NB4 (cell line): ENCODE measurements at places on chromosomes 7 and 10.

GRCh38 chr10:95341716-95342130 is 50.9 kb upstream of the PDLIM1 start:
- no peak for DNase-seq

DNA sequence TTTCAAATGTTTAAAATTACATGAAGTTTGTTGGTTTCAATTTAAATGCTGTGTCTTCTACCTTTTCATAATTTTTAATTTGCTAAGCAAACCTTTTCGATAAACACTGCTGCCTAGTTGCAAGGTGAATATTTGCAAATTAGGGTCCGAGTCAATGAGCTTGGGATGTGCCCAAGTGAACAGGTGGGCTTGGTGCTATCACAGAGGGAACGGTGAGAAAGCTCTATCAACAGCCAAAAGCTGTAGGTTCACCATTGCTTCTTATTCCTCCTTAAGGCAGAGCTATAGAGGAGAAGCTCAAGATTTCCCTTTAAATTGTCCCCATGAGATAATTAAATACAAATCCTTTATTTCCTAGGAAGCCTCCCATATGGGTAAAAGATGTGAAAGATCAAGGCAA is 245.3 kb upstream of the CELF2 start:
- DNase-seq, result no peak

- no peak for DNase-seq
Measured at GRCh38 chr10:78449554-78449953, 415.9 kb downstream of the RPS24 start.

DNA sequence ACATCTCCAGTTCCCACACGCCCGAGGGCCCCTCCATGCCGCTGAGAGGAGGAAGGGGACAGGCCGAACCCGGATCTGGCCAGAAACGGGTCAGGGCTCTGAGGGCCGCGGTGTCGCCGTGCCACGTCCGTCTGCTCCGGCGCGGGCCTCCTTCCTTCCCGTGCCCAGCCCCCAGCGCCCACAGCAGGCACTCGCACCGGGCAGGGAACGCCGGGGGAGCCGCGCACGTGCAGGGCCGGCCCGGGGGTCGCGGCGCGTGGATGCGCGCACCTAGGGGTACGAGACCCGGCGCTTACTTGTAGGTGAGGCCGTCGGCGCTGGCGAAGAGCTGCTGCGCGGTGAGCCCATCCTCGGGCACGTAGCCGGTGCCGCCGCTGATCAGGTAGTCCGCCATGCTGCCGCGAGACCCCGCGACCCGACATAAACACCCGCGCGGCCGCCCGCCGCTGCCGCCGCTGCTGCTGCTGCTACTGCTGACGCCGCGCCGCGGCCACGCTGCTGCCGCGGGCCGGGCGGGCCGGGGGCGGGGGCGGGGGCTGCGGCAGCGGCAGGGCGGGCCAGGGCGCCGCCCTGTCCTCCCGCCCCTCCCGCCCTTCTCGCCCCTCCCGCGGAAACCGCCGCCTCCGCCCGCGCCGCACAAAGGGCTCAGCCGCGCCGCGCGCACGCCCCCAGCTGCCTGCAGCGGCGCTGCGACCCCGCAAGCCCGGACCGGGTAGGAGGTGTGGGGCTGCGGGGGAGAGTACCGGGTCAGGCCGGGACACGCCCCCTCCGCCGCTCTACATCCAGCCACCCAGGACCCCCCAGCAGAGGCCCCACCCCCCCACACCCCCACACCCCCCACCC is 4.1 kb downstream of the IMPDH1 start:
- peak; percentile 84 for DNase-seq

- no peak for DNase-seq
Measured at GRCh38 chr7:73533742-73534141, 11.6 kb upstream of the BAZ1B start.

GRCh38 chr10:97977673-97978072 is 52.7 kb downstream of the CRTAC1 start:
- DNase-seq, result no peak

DNA sequence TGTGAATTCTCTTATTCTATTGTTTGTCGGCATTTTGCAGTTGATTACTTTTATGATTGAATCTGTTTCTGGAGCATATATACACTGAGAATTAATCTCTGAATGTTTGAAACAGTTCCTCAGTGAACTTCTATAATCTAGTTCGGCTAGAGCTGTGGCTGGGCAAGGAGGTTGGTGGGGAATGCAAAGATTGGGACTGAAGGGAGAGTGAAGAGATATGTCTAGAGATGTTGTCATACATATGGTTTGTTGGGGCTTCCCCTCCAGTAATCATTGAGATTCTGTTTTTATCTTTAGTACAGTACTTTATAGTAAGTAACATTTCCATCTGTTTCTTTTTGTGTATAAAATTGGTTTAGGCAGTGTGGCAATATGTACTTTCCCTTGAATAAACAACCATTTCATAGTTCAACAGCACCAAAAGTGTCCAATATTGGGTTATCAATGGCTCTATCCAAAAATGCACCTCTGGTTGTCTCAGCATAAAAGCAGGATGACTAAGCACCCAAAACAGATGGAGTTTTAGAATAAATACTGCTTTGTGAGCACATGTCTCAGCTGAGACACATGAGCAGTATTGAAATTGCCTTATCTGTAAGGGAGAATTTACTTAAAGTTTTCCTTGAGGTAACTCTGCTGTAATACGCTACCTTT is 36.7 kb downstream of the WAC start:
- DNase-seq, result no peak

GRCh38 chr10:108598831-108599230 is 1324.5 kb downstream of the XPNPEP1 start:
- DNase-seq, result no peak

DNA sequence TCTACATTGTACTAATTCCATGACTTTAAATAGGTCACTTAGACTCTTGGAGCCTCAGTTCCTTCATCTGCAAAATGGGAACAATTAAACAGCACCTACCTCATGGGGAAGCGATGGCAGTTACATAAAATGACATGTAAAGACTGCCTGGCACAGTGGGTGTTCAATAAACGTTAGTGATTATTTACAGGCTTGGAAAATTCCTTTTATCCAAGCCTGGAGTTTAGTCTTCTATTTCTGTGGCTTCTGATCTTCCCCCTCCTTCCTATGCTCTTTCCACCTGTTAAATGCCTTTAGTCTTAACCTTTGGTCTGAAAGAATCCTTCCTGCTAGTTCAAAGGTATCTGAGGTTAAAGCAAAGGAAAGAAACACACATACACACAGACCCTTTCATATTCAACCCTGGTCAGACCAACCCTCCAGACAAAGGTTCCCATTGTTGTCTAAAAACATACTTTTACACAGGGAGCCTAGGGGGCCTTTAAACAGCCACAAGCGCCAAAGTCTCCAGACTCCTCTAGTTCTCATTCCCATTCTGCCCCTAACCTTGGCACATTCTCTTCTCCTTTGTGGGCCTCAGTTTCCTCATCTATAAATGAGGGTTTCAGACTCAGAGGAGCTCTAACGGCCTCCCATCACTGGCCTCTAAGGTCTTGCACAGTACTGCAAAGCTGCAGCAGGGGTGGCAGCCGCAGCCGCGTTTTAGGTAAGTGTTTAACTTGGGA is 21.4 kb downstream of the SORBS1 start:
- DNase-seq, result no peak

DNA sequence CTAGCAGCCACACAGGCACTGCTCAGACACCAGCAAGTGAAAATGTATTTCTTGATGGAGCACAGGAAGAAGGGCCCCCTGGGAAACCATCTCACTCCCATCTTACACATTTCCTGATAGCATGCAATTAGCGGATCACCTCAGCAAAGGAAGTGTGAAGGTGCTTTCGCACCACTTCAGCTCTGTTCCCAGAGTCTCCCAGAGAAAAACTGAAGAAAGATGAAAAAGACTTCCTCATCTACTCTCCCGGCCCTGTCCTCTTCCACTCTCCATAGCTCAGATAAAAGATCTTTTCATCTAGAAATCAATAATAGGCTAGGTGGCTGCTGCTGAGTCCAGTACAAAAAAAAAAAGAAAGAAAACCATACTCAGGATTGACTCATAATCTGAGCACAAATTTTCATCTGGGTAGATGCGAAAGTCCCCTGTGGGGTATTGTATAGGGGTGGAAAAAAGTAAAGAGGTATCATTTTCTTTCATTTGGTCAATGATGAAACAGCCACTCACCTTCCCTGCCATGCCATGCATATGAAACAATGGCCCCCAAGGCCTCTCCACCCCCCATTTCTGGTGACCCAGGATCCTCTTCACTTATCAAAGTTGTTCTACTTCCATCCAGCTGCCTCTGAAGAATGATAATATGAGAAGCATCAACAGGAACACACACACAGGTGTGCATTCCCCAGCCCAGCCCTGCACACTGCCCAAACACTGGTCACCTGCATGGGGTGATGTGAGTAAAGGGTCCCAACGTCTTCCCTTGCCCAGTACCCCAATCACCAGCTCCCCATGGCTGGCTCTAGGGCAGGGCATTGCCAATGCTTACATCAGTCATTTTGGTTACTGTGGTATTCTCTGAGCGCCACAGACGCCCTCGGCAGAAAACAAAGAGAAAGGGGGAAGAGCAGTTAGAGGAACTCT is 48.8 kb upstream of the DGKI start:
- DNase-seq, result no peak

DNA sequence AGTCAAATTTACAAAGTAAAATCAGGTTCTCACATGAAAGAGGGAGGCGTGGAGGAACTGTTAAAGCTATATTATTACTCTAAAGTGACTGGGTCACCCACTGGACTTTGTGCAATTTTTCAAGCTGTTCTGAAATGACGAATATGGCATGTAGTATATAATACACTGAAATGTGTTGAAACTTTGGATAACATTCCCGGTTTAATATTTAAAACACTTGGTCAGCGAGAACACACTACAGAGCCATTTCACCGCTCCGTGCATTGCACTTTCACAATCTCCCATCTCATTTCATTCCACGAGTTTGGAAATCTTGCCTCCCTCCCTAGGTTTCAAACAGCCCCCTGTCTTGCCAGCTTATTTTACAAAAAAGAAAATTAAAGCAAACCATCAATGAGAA is 337.9 kb downstream of the WDR11 start:
- DNase-seq, result no peak
